ENCODE measurements at places on chromosomes 1 and 21.

- peak; percentile 58 for DNase-seq
Observed at GRCh38 chr1:99264201-99265021, at the start of gene PLPPR4. Gene PLPPR4 (plus strand): TSS chr1:99264492. CDS start chr1:99264594, 102 bp downstream.

DNA sequence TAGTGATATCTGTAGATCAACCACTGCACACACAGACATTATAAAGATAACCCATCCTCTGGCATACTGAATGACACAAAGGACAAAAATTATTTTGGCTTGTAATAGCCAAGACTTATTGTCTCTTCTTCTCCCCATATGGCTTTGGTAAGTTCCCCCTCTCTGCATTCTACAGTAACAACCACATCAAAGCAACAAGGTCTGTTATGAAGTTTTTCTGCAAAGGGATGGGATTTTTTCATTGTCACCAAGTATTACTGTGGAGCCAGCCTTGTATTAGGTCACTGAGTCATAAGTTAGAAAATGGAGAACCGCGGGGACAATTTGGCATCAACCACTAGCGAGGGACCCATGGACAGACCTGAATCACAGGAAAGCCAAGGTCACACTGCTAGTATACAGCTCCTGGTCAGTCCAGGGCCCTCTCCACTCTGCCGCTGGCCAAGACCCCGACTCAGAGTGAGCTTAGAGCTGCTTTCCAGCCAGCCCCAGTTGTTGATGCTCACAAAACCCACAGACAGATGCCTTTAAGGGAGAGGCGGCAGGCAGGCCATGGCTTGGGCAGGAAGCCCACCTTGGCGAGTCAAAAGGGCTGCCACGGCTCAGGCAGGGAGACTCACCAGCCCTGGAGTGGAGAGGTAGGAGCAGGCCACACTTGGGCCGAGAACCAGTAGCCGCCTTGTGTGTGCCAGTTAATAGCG lies 6.0 kb downstream of the PABPC4 start:
- no peak for DNase-seq

GRCh38 chr1:41666981-41667631 lies 182.6 kb upstream of the EDN2 start:
- no peak for DNase-seq

- DNase-seq = no peak
Observed at GRCh38 chr1:32232558-32233304, 10.5 kb downstream of the EIF3I start.

GRCh38 chr1:9852410-9853248 lies 28.9 kb upstream of the CLSTN1 start:
- no peak for DNase-seq

- no peak for DNase-seq
Observed at GRCh38 chr21:43850728-43851295, 14.2 kb upstream of the AGPAT3 start.

DNA sequence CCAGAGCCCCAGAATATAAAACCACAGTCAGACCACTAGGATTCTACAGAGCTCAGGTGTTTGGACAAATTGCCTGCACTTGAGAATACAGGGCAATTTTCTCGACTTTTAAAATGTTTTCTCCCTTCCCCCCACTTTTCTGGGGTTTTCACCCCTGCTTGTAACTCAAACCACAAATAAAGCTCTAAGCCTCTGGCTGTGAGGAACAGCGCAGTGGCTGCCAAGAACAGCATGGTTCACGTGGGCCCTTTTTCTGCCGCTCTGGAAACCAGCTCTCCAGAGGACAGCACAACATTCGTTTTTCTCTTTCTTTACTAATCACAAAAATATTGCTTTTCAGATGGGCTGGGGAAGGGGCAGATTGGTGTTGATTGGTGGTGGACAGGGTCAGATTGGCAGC lies 102.2 kb upstream of the JUN start:
- DNase-seq = no peak

- DNase-seq = no peak
Observed at GRCh38 chr1:50522691-50523342, 99.6 kb upstream of the DMRTA2 start.

- DNase-seq = no peak
Observed at GRCh38 chr1:63983391-63984256, 209.8 kb downstream of the ROR1 start.

- DNase-seq = no peak
Observed at GRCh38 chr1:67843331-67843730, 10.1 kb upstream of the GNG12 start.

- no peak for DNase-seq
Observed at GRCh38 chr1:109802901-109803561, 39.3 kb upstream of the EPS8L3 start.

DNA sequence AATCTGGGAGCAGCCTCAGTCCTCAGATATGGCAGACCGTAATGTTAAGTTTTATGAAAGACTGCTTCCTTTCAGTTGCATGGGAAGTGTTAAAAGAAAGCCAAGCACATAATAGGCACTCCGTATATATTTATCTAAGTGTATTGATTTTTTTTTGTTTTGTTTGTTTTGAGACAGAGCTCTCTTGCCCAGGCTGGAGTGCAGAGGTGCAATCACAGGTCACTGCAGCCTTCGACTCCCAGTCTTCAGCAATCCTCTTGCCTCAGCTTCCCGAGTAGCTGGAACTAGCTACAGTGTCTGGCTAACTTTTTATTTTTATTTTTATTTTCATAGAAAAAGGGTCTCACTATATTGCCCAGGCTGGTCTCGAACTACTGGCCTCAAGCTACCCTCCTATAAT lies 341.8 kb downstream of the USH2A start:
- no peak for DNase-seq

DNA sequence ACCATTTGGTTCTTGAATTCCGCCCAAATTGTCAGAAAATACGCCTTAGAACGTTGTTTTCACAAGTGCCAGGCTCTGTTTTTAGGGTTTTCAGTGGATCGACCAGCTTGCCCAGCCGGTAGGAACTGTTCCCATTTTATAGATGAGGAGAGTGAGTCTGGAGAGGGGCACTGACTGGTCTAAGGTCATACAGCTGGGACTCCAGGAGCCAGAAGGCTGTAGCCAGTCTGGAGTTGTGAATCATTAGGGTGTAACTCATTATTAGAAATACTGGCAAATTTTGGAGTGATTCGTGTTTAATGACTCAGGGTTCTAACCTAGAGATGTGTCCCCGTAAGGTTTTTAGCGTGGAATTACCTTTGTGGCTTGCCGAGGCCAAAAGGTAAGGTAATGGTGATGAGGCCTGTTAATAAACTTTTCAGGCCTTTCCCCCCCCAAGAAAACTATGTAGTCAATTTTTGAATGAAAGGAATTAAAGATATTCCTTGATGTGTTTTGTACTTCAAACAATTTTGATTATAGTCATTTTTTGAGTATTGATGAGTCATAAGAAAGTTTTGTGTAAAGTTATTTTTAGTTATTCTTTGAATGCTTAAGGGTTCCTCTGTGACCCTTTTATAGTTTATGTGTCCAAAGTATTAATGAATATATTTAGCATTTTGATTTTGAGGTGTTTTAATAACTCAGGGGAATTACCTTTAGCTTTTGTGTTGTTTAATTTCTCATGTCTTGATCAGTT lies 2.1 kb downstream of the DYRK1A start:
- no peak for DNase-seq

- no peak for DNase-seq
Observed at GRCh38 chr1:12059722-12060464, 3.2 kb upstream of the TNFRSF8 start.

DNA sequence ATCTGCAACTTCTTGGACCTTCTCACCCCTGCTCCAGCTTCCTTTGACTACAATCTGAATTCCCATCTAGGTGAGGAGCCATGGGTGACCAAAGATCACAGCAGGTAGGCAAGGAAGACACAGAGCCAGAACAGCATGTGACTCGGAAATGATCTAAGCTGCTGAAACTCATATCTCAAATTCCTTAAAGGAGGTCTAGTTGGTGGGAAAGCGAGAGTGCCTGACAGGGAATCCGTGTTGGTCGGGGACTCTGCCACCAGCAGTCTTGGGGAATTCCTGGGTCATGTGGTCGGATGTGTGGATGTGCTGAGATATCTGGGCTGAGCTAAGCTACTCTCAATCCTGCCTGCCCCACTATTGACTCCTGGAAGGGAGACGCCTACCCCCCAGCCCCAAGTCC lies 3.2 kb upstream of the NUAK2 start:
- no peak for DNase-seq

All from progenitor cell of endocrine pancreas (in vitro differentiated cells).